ENCODE measurements at places on chromosomes 5 and 9.
A peak's percentile ranks its signal among the peaks of the same experiment; 100 is the strongest.

- DNase-seq, result no peak
These were observed 39.3 kb downstream of the SPARC start for GRCh38 chr5:151647320-151647861.

DNA sequence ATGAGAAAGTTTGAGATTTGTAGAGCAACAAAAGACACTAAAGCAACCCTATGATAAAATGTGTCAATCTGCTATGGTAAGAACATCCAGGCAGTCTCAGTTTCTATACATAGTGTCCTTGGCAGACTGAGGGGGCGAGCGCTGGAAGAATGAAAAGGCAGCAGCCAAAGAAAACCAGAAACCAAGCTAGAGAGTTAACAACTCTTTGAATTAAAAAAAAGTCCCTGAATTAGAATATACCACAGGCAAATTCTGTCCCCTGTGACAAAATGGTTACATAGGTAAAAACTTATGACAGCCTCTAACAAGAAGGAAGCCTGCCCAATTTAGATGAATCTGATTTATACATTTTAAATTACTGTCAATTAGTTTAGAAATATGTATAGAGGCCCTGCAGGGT, 106.7 kb downstream of the OXCT1 start:
- DNase-seq, result no peak

- DNase-seq, result no peak
These were observed 50.2 kb downstream of the FAM114A2 start for GRCh38 chr5:153988510-153988909.

DNA sequence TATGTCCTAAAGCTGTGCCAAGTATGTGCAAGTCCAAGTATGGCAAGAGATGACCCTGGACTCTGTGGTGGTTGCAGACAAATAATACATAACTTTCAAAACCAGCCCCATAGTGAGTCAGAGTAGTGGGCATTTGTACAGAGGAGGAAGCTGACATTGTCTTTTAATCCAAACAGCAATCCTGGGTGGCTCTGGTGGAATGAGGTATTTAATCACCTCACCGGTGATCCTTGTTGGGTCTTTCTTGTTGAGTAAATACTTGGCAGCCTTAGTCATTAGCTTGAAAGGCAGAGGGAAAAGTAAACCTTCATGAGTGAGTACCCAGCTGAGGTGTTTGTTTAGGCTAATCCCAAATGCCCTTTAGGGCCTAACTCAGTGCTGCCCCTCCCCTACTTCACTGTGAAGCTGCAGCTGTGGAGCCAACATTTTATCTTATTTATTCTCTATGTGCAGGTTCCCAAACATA, 148.7 kb upstream of the SLC12A2 start:
- DNase-seq, result peak; percentile 91

DNA sequence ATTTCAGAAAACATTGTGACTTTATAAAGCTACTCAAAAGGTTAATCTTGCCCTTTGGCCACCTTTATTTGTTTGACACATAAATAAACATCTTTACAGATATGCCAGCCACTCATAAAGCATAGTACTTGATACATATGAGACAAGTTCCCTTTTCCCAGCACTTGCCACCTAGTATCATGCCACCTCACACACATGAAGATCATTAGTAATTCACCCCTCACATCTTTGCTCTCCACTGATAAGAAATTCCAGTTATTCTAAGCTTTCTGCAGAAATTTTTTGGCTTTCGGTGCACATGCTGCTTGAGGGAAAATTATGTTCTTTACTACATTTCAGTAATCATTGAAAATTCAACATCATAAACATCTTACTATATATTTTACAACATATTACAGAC, 59.1 kb downstream of the DEPDC1B start:
- DNase-seq, result no peak
